ENCODE measurements at places on chromosomes 7 and 10. TPM values are rescaled to one million over a fixed set of nuclear protein-coding genes. Genes with fewer than 3 reads are reported as not detected.

Gene CLCN1
- 0.06 TPM for total RNA-seq

Gene ANKIB1
- total RNA-seq: 23.5 TPM

Gene THSD7A
- total RNA-seq: 2.8 TPM

Gene BTBD16
- total RNA-seq: 0.44 TPM

Gene WDR86
- total RNA-seq: 0.20 TPM

Gene SLC26A3
- not detected for total RNA-seq

Gene FAM25C
- total RNA-seq: 2.0 TPM

Gene CYP3A7
- not detected for total RNA-seq

Gene ADCY1
- total RNA-seq: 2.5 TPM

Gene AGR3
- total RNA-seq: not detected

Gene SFTPA1
- total RNA-seq: not detected

Gene IFIT2
- 3.2 TPM for total RNA-seq

Gene TYSND1
- total RNA-seq: 19.4 TPM

Gene TRPV5
- total RNA-seq: not detected

Gene BTAF1
- 16.4 TPM for total RNA-seq

Gene ZNF365
- total RNA-seq: 1.2 TPM

Gene KIF11
- 44.0 TPM for total RNA-seq

Gene CALML3
- not detected for total RNA-seq

Gene TLL2
- total RNA-seq: 0.10 TPM

Gene FGL2
- total RNA-seq: not detected

Gene PRPS1L1
- not detected for total RNA-seq

Gene TDRD1
- total RNA-seq: not detected

Gene SUN3
- total RNA-seq: not detected

Gene RET
- total RNA-seq: 0.50 TPM

Gene BMPER
- 7.6 TPM for total RNA-seq

Gene SEMA3C
- total RNA-seq: 76.0 TPM

Gene CCDC7
- 0.56 TPM for total RNA-seq

Gene GNAI1
- 39.2 TPM for total RNA-seq

Gene RBM20
- 1.1 TPM for total RNA-seq

Gene PDE6C
- not detected for total RNA-seq

Gene GARIN1A
- total RNA-seq: 0.80 TPM

Gene TMEM236
- 0.08 TPM for total RNA-seq

Gene IMPDH1
- total RNA-seq: 93.1 TPM

Gene BLVRA
- 68.7 TPM for total RNA-seq

Gene PI4K2A
- 31.9 TPM for total RNA-seq

Gene ADAM12
- 6.3 TPM for total RNA-seq

Gene TMEM213
- total RNA-seq: not detected

Gene LEP
- total RNA-seq: not detected

Gene ABCA13
- 0.01 TPM for total RNA-seq

Gene SAMD8
- 15.4 TPM for total RNA-seq

Gene WEE2
- not detected for total RNA-seq

Gene CDC14C
- not detected for total RNA-seq

Gene EFCAB10
- 3.2 TPM for total RNA-seq

Gene TUBAL3
- total RNA-seq: 0.52 TPM

Gene MOGAT3
- total RNA-seq: not detected

Gene PTPN20
- 4.9 TPM for total RNA-seq

Gene FAM25A
- total RNA-seq: not detected

Gene HOXA5
- total RNA-seq: 6.2 TPM

Gene DNAJC12
- total RNA-seq: 55.6 TPM

Gene ITIH5
- total RNA-seq: 0.08 TPM

All from A549 treated with DMSO at 1 μM for 4 hours (cell line).